EH (cell line): ENCODE measurements at places on chromosomes 3 and 15.

DNA sequence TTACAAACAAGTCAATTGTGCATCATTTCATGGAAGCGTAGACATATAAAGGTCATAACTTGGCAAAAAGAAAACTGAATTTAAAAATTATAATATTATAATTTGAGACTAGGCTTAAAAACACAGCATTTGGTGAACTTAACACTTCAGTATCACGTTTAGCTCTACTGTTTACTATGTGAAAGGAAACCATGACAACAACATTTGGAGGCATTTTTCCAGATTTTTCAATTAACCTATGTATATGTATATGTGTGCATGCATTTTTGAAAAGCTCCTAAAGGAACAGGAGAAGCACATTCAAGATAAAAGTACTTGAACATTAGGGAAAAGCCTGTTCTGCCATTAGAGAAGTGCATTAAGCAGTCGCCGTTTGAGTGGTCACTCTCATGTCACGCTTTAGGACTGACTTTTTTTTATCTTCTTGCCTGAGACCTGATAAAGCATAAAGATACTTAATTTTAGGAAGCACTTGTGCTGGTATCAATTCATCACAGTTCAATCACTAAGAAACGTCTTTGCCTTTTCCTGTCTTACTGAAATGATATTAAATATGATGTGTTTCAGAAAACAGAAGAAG is 156.0 kb downstream of the NAALADL2 start:
- no peak for DNase-seq

DNA sequence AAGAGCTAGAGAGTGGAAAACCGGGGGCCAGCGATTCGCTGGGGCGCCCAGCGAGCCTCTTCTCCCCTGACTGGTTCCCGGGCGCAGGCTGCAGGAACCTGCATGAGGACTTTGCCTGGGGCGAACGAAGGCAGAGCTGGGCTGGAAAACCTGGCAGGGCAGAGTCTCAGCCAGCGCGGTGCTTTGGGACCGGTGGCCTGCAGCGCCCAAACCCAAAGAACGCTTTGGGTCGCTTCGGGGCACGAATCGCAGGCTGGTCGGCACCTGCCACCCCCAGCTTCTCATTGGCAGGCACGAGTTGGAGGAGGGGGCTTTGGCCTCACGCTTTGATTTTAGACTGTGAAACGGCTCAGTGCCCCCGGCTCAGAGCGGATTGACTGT is 3.0 kb downstream of the ONECUT1 start:
- no peak for DNase-seq

DNA sequence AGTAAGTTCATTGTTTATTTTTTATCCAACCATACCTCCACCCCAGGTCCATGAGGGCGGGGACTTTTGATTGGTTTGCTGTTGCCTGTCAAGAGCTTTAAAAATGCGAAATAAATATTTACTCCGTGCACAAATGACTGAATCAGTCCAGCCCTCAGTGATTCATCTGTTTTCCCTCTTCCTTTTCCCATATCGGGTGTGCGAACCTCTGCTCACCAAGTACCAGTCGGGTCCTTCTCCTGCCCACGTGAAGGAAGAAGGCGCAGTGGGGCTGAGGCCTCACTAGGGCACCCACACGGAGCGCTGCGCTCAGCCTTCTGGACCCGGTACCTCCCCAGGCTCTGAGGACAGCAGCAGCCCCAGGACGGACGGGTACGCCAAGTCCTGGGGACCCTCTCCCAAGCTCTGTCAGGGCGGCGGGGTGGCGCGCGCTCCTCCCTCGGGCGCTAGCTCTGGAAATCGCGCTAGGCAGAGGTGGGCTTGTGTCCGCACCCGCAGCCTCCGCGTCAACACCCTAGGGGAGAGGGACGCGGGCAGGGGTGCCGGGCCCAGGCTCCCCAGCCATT is 70.5 kb upstream of the EPHB3 start:
- no peak for DNase-seq

DNA sequence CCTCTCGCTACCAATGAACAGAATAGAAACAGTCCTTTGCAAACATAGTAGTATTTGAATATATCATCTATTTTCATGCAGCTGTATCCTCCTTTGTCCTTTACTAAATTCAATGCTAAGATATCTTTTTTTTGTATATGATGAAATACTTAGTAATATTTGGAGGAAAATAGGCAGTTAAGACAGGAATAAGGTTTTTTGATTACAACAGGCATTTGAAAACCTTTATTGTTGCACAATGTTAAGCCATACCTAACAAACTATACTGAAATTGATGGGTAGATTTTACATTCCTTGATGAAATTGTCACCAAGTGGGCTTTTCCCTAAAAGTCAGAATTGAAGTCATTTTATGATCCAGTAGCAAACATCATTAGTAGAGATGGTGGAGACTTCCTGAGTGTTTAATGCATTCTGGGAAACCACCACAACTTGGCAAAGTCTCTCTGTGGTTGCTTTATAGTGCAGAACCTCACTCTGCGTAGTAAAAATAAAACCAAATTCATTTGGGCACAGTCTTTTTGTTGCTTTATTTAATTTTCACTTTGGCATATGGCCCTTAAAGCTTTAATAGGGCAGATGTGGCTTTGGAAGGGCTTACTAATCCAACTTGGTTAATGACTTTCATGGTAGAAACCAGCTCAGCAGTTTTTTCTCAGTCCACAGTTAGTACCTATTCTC is 216.0 kb downstream of the DIPK2A start:
- peak; percentile 45 for DNase-seq

GRCh38 chr3:152365766-152366593 is 97.3 kb downstream of the MBNL1 start:
- peak; percentile 61 for DNase-seq

DNA sequence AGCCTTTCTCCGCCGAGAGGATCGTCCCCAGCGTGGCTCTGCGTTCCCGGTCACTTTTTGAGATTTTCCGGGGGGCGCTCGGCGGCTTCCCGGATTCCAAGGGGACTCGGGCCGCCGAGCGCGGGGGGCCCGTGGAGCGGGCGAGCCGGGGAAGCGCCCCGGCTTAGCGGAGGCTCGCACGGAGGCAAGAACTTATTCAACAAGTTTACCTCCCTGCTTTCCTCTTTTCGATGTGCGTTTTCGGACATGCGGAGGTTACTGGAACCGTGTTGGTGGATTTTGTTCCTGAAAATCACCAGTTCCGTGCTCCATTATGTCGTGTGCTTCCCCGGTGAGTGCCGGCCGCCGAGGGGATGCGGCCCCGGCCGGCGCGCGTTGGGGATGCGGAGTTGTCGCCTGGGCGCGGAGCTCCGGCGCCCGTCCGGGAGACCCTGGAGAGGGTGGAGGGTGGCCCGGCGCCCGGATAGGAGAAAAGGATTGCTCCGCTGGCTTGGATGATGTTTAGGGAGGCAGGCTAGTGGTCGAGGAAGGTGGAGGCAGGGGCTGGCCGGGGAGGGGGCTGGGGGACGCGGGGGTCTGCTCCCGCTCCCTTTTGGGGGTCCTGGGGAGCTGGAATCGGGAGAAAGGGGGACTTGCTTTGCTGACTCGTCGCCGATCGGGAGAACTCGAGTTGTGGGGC is 810 bp downstream of the PTPRG start:
- peak; percentile 37 for DNase-seq

DNA sequence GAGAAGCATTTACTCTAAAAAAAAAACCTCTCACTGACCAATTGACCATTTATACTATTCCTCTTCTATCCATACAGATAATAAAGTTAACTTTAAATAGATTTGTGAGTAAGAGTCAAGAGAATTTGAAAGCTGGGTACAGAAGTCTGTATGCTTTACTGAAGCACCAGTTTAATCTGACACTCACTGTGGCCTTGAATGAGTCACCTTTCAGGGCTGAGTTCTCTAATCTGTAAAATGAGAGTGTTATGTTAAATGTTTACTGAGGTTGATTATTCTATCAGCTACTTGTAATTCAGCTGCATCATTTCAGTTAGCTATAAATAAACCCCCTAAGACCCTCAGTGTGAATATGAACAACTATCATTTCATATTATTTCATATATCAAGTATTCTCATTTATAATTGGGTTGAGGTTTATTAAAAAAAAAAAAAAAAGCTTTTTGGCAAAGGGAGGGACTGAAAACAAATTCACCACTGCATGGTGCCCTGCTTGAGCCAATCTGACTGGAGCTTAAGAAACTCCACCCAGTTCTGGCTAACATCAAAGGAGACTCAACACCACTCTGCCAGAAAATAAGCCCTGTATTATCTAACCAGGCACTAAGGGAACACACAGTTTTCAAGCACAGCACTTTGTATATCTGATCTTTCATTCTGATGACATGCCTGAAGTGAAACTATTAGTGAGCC is 2.8 kb downstream of the MAP4 start:
- peak; percentile 88 for DNase-seq

DNA sequence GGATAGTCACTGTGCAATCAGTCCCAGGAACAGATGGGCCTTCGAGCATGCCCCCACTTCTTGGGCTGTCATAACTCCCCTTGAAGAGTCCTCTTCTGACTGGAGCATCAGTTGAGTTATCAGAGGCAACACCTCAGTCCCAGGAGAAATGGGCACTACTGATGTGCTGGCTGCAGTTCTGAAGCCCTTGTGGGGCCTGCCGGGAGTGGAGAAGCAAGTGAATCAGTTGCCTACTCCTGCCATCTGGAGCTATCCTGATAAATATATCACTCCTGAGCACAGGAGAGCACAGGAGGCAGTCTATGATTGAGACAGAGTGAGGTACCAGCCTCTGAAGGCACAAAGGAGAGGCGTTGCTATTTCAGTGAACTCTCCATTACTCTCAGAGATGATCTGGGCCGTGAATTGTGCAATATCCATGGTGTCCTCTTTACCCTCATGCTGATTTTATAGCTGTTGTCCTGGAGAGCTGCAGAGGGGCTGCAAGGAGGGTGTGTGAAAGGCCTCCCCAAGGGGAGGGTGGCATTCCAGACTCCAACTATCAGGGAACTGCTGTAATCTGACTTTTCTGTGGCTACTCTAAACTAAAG is 344.2 kb upstream of the ROPN1 start:
- DNase-seq = no peak

DNA sequence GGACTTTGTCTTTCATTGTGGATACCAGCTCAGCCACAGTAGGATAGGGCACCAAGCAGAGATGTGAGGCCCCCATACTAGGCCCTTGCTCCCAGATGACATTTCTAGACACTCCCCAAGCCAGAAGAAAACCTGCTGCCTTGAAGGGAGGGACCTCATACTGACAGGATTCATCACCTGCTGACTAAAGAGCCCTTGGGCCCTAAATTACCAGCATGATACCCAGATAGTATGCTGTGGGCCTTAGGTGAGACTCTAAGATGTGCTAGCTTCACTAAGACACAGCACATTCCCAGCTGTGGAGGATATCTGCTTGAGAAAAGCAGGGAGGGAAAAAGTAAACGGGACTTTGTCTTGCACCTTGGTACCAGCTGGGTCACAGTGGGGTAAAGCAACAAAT is 324.0 kb downstream of the TBL1XR1 start:
- DNase-seq = no peak

DNA sequence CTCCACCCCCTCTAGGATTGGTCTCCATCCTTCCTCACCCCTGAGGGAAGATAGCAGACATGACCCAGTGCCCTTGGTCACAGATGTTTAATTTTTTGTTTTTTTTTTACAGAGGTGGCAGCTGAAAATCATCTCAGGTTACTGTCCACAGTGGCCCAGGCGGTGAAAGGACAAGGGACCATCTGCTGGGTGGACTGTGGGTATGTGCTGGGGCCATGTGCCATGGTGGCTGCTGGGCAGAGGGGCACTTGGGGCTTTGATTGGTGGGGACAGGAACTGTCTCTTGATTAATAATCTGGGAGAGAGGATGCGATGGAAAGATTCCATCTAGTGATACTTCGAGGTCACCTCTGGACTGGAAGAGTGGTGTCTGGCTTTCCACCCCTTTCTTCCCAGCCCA is 25.4 kb downstream of the PDIA5 start:
- DNase-seq = no peak

DNA sequence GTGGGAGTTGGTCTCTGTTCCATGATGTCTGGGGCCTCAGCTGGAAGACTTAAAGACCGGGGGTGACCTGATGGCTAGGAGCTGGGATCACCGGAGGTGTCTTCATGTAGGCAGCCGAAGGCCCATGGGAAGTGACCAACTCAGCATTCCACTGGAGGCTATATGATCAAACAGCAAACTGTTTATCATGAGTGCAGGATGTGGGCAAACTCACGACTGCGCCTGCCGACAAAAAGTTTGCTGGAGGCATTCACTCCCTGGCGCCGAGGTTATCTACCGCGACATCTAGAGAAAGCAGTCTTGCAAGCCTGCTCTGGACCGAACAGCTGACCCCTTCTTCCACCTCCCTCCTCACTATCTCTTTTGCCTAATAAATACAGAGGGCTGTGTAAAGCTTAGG is 62.7 kb upstream of the NR2C2 start:
- no peak for DNase-seq

- DNase-seq = no peak
These were observed 21.2 kb downstream of the RASA2 start for GRCh38 chr3:141508067-141508436.

DNA sequence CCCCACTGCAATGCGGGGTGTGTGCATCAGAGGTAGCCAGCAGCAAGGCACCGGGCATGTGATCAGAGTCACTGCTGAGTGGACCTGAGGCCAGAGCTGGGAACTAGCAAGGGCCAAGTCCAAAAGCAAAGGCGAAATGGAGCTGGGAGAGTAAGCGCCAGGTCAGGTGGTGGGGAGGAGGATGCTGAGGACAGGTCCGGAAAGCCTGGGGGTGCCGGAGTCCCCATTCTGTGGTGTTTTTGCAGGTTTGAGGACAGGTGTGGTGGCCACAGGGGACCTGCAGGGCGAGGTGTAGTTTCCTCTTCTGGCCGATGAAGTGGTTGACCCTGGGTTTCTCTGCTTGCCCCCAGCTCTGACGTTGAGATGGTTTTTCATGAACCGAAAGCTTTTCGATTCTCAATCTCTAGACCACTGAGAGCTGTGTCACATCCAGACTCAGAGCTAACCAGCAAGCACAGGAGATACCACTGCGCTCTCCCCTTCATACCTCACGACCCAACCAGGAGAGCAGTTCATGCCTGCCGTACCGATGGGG is 35.0 kb upstream of the HES1 start:
- no peak for DNase-seq

DNA sequence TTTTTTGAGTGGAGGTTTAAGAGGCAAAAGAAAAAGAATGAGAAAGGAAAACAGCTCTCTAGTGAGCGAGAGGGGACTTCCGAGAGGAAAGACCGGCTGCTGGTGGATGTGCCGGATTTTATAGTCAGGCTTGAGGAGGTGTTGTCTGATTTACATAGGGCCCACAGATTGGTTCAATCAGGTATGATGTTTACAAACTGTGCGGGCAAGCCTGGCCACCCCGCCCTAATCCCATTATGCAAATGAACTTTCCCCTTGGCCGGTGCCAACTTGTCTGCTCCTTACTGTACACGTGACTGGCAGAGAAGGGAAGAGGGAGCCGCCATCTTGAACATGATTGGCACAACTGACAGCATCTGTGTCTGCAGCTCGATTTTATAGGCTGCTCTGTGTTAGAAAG is 44.7 kb downstream of the FAM43A start:
- no peak for DNase-seq

DNA sequence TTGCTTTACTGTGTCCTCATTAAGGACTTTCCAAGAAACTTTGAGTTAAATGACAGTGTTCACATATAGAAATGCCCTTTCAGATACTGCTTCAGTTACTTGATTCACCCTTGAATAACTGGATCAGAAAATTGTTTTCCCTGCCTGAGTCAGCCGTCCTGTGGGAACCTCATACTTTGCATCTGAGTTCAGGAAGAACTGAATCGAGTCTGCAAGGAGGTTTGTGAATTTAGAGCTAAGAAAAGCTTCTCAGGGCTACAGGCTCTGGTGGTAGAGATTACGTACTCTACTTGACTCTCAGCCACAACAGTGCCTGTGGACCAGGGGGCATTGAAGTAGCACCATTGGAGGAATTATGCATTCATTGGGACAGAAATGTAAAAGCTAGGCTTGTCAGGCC is 252.4 kb upstream of the C2CD4B start:
- DNase-seq = peak; percentile 49
